ENCODE measurements at places on chromosomes 6 and 20.

- no peak for DNase-seq
These were observed 235.1 kb downstream of the ZFAND3 start for GRCh38 chr6:38054527-38055202.

DNA sequence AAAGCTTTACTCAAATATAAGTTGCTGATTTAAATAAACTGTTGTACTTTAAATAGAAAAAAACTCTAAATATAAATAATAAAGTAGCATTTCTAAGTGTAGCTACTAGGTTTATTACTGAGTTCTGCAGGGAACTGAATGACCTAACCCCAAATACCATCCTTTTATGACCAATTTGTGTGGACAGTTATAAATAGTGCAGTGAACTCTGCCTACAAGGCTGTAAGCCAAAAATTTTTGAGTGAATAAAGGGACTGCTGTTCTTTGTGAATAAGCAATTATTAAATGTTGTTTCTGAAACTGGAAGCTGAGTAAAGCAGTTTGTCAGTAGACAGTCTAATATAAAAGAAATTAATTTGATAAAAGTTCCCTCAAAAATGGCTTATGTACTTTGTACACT lies 90.8 kb upstream of the ELOVL5 start:
- DNase-seq, result peak; percentile 53

- DNase-seq, result peak; percentile 84
These were observed 4.6 kb upstream of the SOX18 start for GRCh38 chr20:64053841-64054661.

- peak; percentile 45 for DNase-seq
These were observed 817 bp downstream of the ME1 start for GRCh38 chr6:83429857-83430610.

GRCh38 chr6:7121700-7122241 lies 14.0 kb downstream of the RREB1 start:
- no peak for DNase-seq

DNA sequence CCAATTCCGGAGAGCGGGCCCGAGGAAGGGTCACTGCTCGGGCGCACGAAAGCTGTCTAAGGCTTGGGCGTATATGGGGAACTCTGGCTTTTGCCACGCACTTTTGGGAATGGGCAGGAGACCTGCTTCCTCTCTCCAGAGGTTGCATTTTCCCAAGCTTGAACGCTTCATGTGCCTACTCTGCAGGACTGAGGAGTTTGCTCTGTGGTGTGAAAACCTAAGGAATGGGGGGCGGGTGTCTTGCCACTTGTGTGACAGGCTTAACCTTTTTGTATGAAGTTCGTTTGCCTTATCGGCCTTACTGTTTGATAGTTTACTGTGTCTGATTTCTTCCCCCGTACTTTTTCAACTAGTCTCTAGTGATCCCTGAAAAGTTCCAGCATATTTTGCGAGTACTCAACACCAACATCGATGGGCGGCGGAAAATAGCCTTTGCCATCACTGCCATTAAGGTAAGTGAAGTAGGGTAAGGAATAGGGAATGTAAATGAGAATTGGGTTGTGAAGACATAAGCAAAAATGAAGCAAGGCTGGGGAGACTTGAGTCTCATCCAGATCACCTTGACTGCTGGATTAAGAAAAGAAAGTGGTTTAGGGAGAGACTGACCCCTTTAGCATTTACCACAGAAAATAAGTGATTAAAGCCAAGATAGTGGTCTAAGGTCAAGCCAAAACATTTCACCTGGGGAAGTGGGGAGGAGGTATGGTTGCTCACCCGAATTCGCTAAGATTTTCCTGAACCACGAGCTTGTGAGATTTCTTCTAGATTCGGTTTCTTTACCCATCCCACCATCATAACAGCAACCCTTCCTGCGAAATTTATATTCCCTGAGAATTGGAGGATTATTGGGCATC lies 627 bp downstream of the RPS18 start:
- no peak for DNase-seq

DNA sequence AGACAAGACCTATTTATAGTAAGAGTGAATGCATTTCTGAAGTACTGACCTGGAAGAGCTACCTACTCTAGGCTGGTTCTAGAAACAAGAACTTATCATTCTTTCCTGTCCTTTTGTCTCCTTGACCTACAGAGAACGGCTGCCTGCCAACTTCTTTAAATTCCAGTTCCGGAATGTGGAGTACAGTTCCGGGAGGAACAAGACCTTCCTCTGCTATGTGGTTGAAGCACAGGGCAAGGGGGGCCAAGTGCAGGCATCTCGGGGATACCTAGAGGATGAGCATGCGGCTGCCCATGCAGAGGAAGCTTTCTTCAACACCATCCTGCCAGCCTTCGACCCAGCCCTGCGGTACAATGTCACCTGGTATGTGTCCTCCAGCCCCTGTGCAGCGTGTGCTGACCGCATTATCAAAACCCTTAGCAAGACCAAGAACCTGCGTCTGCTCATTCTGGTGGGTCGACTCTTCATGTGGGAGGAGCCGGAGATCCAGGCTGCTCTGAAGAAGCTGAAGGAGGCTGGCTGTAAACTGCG lies 8.3 kb downstream of the APOBEC2 start:
- no peak for DNase-seq

GRCh38 chr6:133187657-133188453 lies 53.3 kb upstream of the EYA4 start:
- peak; percentile 11 for DNase-seq

DNA sequence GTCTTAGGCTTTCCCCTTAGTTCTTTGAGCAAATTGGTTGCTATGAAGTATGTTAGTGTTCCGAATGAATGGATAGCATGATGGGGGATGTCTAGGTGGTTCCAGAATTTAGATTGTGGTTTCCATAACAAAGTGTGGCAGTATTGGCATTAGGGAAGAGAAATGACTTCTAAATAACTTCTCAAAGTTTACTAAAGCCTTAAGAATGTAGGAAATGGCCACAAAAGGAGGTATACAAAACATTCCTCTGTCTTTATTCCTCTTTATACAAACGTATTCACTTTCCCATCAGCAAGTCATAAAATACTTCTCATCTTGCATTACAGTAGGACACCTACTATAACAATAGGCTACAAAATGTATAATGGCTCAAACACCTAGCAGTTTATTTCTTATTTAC lies 279.6 kb downstream of the ESR1 start:
- no peak for DNase-seq

- peak; percentile 78 for DNase-seq
These were observed 6.7 kb downstream of the PSMA7 start for GRCh38 chr20:62136283-62137091.

GRCh38 chr6:150745896-150746295 lies 119.6 kb upstream of the MTHFD1L start:
- DNase-seq, result no peak

DNA sequence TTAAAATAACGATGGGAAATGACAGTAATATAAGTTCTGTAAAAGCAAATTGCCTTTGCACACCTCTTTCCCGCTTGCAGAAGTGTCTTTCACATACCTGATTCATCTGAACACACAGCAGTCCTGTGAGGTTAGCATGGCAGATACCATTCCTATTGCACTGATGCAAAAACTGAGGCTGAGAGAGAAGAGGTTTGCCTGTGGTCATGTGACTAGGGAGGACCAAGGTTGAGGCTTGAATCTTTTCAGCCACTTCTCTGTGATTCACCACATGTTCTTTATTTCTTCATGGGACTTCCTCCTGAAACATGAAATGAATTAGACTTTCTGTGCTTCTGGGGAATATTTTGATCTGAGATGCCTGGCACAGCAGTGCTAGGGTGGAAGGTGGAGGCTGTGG lies 92.9 kb downstream of the VEGFA start:
- no peak for DNase-seq

DNA sequence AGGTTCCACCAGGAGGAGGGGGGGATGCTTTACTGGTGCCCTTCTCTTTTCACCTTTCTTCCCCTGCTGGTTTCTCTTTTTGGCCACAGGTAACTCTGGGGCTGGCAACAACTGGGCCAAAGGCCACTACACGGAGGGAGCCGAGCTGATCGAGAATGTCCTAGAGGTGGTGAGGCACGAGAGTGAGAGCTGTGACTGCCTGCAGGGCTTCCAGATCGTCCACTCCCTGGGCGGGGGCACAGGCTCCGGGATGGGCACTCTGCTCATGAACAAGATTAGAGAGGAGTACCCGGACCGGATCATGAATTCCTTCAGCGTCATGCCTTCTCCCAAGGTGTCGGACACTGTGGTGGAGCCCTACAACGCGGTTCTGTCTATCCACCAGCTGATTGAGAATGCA lies 4.4 kb downstream of the TUBB1 start:
- DNase-seq, result no peak

DNA sequence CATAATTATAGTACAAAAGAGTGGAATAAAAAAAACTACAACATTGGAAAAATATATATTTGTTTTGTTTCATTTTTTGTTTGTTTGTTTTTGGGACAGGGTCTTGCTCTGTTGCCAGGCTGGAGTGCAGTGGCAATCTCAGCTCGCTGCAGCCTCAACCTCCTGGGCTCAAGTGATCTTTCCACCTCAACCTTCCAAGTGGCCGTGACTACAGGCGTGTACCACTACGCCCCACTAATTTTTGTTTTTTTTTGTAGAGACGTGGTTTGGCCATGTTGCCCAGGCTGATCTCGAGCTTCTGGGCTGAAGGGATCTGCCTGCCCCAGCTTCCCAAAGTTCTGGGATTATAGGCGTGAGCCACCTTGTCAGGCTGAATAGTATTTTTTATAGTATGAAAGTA lies 41.4 kb upstream of the SH3BGRL2 start:
- DNase-seq, result no peak

DNA sequence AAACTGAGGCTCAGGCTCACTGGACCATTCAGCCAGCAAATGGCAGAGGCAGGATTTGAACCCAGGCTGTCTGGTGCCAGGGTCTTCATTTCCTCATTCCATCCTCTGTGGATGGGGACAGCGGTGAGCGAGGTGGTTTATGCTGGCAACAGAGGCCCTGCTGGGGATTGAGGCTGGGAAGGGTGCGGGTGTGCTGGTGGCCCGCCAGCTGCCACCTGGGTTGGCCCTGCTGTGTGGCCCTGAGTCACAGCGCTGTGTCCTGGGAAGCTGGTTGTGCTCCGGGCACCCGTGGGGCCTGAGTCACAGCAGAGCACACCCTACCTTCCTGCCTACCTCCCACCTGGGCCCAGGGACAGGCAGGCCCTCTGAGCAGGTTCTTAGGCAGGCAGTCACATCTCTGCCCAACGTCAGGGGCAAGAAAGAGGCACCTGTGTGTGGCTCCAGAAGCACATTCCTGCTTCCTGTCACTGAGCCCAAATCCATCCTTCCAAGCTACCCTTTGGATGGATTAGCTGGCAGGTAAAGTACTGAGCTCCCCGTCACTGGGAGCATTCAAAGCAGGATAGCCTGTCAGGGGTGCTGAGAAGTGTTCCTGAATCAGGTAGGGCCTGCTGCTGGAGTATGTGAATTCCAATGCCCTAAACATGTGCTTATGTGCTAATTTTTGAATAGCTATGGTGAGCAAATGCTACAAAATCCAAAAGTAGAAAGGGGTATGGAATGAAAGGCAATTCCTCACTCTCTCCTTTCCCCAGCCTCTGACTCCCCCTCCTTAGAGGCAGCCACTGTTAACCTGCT lies 53.9 kb downstream of the CEBPB start:
- DNase-seq, result no peak

- no peak for DNase-seq
These were observed 59.1 kb downstream of the ADGRF1 start for GRCh38 chr6:46983007-46983411.

DNA sequence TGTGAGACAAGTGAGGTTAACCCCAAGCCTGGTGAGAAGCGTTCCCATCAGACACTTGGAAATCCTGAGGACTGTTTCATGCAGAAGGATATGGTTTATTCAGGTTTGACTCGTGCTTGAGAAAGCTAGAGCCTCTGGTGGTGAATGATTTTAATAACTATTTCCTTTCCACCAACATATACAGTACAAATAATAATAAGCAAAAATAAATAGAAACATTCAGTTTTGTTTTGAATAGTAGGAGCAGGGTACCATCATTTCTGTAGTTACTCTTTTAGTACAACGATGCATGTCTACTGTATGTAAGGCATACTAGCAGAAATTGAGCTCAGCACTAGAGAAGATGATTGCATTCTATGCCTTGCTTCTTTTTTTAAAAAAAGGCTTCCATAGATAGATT lies 33.5 kb downstream of the PLG start:
- no peak for DNase-seq

DNA sequence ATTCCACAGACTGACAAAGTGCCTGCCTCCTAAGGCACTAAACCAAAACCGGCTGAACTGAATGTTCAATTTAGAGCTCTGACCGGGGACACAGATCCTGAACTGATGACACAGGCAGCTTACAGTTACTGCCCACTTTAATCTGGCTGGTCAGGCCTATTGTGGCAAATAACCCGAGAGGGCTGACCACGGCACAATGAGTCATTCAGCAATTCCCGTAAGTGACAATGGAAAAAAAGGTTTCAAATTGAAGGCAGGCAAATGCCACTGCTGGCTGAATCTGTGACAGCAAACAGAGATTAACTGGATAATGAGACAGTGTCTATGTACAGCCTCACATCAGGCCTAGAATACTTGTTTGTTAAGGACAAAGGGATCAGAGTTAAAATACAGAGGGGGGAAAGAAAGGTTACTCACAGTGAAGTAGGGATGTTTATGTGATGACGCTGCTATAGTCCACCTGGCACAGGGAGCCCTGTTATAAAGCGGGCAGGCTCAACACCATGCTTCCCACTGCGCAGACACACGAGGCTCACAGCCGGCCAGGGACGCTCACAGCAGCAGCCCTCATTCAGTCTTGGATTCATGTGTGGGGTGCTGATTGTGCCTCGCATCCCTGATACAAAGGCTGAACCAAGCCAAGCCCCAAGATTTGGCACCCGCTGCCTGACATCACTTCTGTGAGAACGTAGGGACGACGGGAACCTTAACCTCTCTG lies 54.4 kb downstream of the RTN4IP1 start:
- peak; percentile 70 for DNase-seq

GRCh38 chr20:58127701-58128111 lies 100.7 kb downstream of the ANKRD60 start:
- peak; percentile 79 for DNase-seq

GRCh38 chr6:96007663-96008062 lies 8.1 kb upstream of the FUT9 start:
- no peak for DNase-seq

- no peak for DNase-seq
These were observed 53.8 kb upstream of the FOXP4 start for GRCh38 chr6:41492261-41492891.

GRCh38 chr6:44635486-44635885 lies 248.0 kb downstream of the CDC5L start:
- DNase-seq, result no peak

DNA sequence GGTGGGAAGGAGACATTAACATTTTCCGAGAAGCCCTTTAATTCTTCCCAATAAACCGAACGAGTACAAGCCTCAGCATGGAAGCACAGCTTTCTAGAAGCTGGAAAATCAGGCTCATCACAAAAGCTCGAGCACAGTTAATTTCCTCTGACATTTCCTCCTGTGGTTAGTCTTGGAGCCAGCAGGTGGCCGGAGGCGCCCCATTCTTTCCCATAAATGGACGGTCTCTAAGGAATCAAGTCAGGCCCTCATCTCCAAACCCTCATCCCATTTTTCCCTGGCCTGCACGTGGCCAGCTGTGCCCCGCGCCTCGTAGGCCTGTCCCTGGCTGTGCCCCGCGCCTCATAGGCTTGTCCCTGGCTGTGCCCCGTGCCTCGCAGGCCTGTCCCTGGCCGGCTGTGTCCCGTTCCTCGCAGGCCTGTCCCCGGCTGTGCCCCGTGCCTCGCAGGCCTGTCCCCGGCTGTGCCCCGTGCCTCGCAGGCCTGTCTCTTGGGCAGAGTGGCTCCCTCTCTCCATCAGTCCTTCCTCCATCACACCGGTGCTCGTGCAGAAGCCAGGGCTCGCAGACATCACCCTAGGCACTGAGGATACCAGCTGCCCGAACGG lies 19.7 kb upstream of the NTSR1 start:
- DNase-seq, result no peak

- DNase-seq, result peak; percentile 84
These were observed 384.8 kb downstream of the ADGRB3 start for GRCh38 chr6:69019832-69020231.

GRCh38 chr6:107550906-107551305 lies 61.0 kb downstream of the SOBP start:
- DNase-seq, result no peak

All from fibroblast of pulmonary artery (primary cell).